ENCODE measurements at places on chromosomes 5 and 9.

- no peak for DNase-seq
Observed at GRCh38 chr5:151298063-151298855, 5.3 kb downstream of the SLC36A3 start.

GRCh38 chr5:173330338-173331206, 2.4 kb upstream of the STC2 start:
- DNase-seq, result no peak

- no peak for DNase-seq
Observed at GRCh38 chr9:115193777-115194176, 75.8 kb upstream of the TNC start.

GRCh38 chr9:95953986-95954385, 78.5 kb downstream of the ERCC6L2 start:
- DNase-seq, result no peak

GRCh38 chr9:98457726-98458370, 202.4 kb upstream of the TBC1D2 start:
- no peak for DNase-seq

GRCh38 chr5:174575043-174575442, 149.3 kb upstream of the MSX2 start:
- no peak for DNase-seq

GRCh38 chr9:131020388-131020787, 11.4 kb downstream of the LAMC3 start:
- DNase-seq, result no peak

- no peak for DNase-seq
Observed at GRCh38 chr5:95741458-95741857, 10.3 kb downstream of the RHOBTB3 start.

GRCh38 chr9:8232726-8233125, 433.1 kb upstream of the DMAC1 start:
- DNase-seq, result no peak

GRCh38 chr9:137236936-137237421, 4.1 kb upstream of the TUBB4B start:
- no peak for DNase-seq

DNA sequence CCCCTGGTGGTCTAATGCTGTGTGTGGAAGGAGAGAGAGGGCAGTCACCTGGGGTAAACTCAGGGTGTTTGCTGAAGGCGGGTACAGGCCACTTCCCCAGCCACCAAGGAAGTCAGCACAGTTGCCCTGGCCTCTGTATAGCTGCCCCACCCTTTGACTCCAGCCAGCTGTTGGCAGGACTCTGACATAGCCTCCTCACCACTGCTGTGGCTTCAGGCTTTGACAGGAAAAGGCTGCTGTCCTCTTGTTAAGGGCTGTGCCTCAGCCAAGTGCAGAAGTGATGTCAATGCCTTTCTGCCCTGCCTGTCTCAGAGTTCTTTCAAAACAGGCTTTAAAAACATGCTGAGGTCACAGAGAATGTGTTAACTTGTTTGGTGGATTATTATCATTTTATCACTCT, 487.2 kb upstream of the KLF4 start:
- DNase-seq, result no peak

DNA sequence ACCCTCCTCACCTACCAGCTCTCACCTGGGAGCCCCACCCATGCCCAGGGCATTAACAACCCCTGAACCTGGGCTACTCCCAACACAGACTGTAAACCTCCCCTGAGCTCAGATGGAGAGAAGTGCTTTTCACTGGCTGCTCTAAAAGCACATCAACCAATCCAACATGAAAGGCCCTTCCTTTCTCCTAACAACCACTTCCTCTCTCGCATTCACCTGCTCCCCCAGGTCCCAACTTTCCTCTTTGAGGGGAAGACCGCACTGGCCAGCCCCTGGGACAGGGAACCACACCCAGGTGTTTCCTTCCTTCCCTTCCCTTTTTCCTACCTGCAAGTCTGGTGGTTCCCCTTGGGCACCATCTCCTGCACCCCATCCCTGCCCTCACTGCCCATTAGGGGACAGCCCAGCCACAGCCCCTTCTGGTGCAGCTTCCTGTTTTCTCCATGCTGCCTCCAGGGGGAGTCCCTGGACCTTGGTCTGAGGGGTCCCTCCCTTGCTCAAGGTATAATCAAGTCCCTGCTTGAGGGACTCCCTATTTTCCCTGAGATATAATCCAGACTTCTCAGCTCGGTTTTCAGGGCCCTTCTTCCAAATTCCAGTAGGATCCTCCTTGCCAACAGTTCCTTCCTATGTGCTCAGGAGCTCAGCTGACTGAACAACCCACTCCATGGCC, 30.5 kb upstream of the DAB2IP start:
- DNase-seq, result no peak

- no peak for DNase-seq
Observed at GRCh38 chr5:61767231-61768080, 435.4 kb downstream of the ZSWIM6 start.

- peak; percentile 28 for DNase-seq
Observed at GRCh38 chr9:127162864-127163365, 40.5 kb upstream of the ANGPTL2 start.

- no peak for DNase-seq
Observed at GRCh38 chr5:155750571-155750970, 576.4 kb upstream of the SGCD start.

GRCh38 chr5:94361161-94361560, 257.2 kb downstream of the KIAA0825 start:
- no peak for DNase-seq

GRCh38 chr5:160064995-160065614, 54.1 kb downstream of the PWWP2A start:
- no peak for DNase-seq

- no peak for DNase-seq
Observed at GRCh38 chr9:35091536-35091935, 4.9 kb downstream of the PIGO start.

- DNase-seq, result peak; percentile 62
Observed at GRCh38 chr9:119368681-119369581, at the start of gene BRINP1. TSS of gene BRINP1 (minus strand) at chr9:119369435. CDS start at chr9:119313355, 56,080 bp downstream.

- no peak for DNase-seq
Observed at GRCh38 chr5:32343058-32343672, 30.4 kb upstream of the MTMR12 start.

DNA sequence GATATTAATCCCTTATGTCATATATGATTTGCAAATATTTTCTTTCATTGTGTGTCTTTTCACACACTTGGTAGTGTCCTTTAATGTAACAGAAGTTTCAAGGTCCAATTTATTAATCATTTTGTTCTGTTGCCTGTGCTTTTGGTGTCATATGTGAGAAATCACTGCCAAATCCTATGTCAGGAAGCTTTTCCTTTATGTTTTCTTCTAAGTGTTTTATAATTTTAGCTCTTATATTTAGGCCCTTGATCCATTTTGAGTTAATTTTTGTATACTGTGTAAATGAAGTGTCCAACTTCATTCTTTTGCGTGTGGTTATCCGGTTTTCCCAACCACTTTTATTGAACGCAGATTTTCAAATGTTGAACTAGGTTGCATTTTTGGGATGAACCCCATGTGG, 6.1 kb upstream of the ZNF510 start:
- no peak for DNase-seq

GRCh38 chr5:102921341-102922044, 166.4 kb downstream of the PAM start:
- no peak for DNase-seq

DNA sequence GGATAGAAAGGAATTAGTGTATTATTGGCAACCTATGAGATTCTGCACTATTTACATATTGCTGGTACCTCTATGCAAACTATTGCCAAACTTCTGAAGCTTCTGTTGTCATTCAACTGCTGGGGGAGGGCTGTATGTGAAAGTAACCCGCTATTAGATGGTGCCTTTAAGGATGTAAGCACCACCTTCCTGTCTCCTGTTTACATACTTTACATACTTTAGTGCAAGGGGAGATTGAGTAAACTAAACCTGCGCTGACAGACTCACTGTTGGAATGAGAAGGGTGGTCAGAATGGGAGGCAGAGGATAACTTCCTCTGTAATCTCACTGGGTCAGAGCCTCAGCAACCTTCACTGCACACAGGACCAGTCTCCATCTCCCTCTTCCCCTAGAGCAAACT, 123.8 kb downstream of the NR3C1 start:
- DNase-seq, result no peak

GRCh38 chr9:13450723-13451122, 171.2 kb upstream of the MPDZ start:
- no peak for DNase-seq

DNA sequence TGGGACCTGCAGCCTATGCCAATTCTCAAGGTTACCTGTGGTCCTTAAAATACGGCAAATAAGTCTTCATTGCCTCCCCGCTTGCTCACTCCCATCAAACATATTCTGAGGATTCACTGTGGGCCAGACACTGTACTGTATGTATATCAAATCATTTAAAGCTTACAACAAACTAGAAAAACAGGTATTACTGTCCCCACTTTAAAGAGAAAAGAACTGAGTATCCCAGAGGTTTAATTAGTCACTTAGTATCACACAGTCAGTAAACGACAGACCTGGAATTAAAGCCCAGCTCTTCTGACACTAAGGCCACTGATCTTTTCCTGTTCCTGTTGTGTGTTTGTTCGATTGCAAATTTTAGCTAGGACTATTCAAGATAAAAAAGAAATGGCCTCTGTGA, 248.2 kb downstream of the ACTL7B start:
- DNase-seq, result no peak

- no peak for DNase-seq
Observed at GRCh38 chr9:133673258-133673655, 37.1 kb downstream of the DBH start.

Measured in substantia nigra (tissue), 51 donors.